ENCODE measurements at places on chromosomes 16 and 17. TPM values are rescaled to one million over a fixed set of nuclear protein-coding genes. Genes with fewer than 3 reads are reported as not detected.

Gene SLC16A6
- 2.4 TPM for total RNA-seq

Gene NUPR1
- not detected for total RNA-seq

Gene NQO1
- 29.1 TPM for total RNA-seq

Gene GP1BA
- 1.3 TPM for total RNA-seq

Gene ADORA2B
- total RNA-seq = 5.2 TPM

Gene ABCC1
- 21.8 TPM for total RNA-seq

Gene TRPV3
- not detected for total RNA-seq

DNA sequence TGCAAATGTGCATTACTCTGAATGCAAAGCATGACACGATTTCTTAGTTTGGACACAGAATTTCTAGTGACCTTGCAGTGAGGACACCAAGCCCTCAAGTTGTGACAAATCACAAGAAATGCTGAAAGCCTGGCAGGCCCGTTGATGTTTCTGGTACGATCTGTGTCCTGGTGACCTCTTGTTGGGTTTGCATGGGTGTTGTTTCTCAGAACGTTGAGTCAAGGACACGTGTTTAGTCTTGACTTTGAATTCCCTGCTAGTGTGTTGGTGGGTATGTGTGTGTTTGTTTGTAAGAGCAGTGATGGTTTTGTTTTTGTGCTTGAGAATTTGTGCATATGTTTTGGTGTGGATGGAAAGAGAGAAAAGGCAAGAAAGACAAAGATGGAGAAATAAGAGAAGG is 37.8 kb upstream of the MAF start:
- no peak for DNase-seq
- H3K36me3 ChIP-seq = no peaks in the 10 kb centered on the region
- peaks cover 2% of the 10 kb centered on the region for H3K27me3 ChIP-seq
- no peak overlapping the region for H3K27ac ChIP-seq

GRCh38 chr17:63925615-63926014 is 6.5 kb downstream of the CD79B start:
- peaks cover 4% of the 10 kb centered on the region for H3K27me3 ChIP-seq
- peaks cover 1% of the 10 kb centered on the region for H3K4me1 ChIP-seq
- H3K36me3 ChIP-seq = no peaks in the 10 kb centered on the region
- no peak for DNase-seq
- no peak overlapping the region for H3K27ac ChIP-seq
- H3K4me3 ChIP-seq = no peak overlapping the region

GRCh38 chr16:4936991-4937781 is at the start of gene PPL:
TSS of gene PPL (minus strand) at chr16:4937148. CDS start at chr16:4937045, 103 bp downstream.
- peak within 1 kb of the TSS; percentile 77 for H3K4me3 ChIP-seq
- peak; percentile 35 for DNase-seq
- H3K4me1 ChIP-seq = no peaks in the 10 kb centered on the region

- H3K27ac ChIP-seq = no peak overlapping the region
- no peaks in the 10 kb centered on the region for H3K36me3 ChIP-seq
- H3K4me1 ChIP-seq = peaks cover 16% of the 10 kb centered on the region
- no peak overlapping the region for H3K4me3 ChIP-seq
- peaks cover 18% of the 10 kb centered on the region for H3K27me3 ChIP-seq
Measured at GRCh38 chr16:69724414-69724873, 1.9 kb downstream of the NQO1 start.

- H3K4me3 ChIP-seq = no peak overlapping the region
- H3K36me3 ChIP-seq = no peaks in the 10 kb centered on the region
- H3K27me3 ChIP-seq = peaks cover 14% of the 10 kb centered on the region
- DNase-seq = peak; percentile 84
Measured at GRCh38 chr16:86044241-86044671, 145.3 kb downstream of the IRF8 start.

DNA sequence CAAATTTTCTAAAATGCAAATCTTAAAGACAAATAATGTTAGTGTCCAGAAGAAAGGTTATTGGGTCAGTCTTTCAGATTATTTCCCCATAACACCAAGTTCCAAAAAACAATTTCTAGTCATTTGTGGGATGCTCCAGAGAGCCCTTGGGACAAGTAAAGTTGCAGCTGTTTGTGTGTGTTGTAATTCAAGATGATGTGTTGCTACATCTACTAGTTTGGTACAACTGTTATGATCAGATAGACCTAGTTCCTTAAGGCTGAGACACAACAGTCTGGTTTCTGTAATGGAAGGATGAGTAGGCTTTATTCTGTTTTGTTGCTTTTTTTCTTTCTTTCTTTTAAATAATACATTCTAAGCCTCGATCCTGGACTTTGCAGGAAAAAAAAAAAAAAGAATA is 41.9 kb downstream of the PIGL start:
- no peak overlapping the region for H3K27ac ChIP-seq
- peaks cover 8% of the 10 kb centered on the region for H3K4me1 ChIP-seq
- no peak overlapping the region for H3K4me3 ChIP-seq
- H3K36me3 ChIP-seq = peaks cover 6% of the 10 kb centered on the region

DNA sequence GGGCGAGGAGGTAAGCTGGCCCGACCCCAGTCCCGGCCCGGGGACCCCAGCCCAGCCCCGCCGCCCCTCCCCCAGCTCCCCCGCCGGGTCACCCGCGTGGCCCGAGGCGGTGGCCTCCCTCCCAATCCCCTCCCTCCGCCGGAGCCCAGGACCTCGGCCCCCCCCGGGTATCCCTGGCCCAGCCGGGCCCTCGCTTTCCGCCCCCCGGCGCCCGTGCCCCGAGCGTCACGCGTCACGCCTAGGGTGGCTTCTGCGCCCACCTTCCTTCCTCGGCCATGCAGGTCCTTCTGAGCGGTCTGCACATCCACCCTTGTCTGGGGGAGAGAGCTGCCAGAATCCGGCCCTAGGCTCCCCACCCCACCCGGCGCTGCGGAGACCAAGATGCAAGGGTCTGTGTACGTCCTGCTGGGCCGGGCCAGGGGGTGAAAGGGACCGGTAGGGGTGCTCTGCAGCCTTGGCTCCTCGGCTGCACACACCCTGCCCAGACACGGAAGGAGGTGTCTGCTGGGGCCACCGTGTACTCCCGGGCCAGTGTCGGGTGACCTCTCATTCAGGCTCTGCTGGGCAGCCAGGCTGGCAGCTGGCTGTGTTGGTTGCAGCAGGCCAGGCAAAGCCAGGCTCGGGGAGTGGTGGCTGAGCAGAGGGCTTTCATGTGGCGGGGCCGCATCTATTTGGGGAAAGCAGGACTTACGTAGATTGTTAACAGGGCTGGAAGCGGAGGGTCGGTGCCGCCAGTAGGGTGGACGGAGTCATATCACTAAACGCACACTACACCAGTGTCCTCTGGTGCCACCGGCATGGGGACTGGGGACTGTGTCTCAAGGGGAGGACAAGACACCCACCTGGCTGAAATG is 754 bp downstream of the RAB11FIP4 start:
- DNase-seq = no peak
- peak overlapping the region; percentile 56 for H3K4me3 ChIP-seq
- H3K36me3 ChIP-seq = no peaks in the 10 kb centered on the region
- H3K27me3 ChIP-seq = peaks cover 24% of the 10 kb centered on the region
- H3K4me1 ChIP-seq = peaks cover 7% of the 10 kb centered on the region
- H3K27ac ChIP-seq = no peak overlapping the region

GRCh38 chr17:57874434-57875289 is 24.8 kb upstream of the MRPS23 start:
- peak; percentile 81 for DNase-seq
- peaks cover 48% of the 10 kb centered on the region for H3K4me1 ChIP-seq
- H3K27me3 ChIP-seq = peaks cover 14% of the 10 kb centered on the region
- peak overlapping the region; percentile 88 for H3K27ac ChIP-seq
- peak overlapping the region; percentile 11 for H3K4me3 ChIP-seq

- DNase-seq = peak; percentile 43
- H3K36me3 ChIP-seq = no peaks in the 10 kb centered on the region
- H3K4me1 ChIP-seq = peaks cover 19% of the 10 kb centered on the region
- H3K27me3 ChIP-seq = peaks cover 6% of the 10 kb centered on the region
- no peak overlapping the region for H3K27ac ChIP-seq
Measured at GRCh38 chr17:35244341-35245195, 1.7 kb downstream of the SLFN5 start.

- H3K36me3 ChIP-seq = peaks cover 9% of the 10 kb centered on the region
- no peak for DNase-seq
Measured at GRCh38 chr17:63741143-63741407, 524 bp downstream of the STRADA start.

DNA sequence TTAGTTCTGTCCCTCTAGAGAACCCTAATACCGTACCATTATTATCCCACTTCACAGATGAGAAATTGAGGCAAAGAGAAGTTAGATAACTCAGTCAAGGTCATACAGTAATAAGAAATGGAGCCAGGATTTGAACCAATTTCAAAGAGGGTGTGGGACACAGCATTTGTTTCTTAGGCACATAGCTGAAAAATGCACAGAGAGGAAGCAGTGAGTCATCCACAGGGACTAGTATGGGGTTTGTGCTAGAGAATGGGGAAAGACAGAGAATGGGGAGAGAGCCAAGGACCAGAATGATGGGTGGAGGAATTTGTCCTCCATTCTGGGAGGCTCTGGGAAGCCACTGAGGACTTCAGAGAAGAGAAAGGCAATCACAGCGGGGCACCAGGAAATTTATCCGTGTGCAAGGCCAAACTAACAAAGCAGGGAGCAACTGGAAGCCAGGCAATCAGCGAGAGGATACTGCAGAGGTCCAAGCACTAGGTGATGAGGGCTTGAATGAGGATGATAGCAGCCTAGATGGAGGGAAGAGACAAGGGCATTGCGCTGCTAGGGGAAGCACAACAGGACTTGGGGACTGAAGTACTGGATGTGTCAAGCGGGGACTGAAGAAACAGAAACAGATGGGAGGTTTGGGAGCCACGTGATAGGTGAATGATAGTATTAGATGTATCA is 78.1 kb upstream of the ZFHX3 start:
- H3K36me3 ChIP-seq = no peaks in the 10 kb centered on the region
- H3K27ac ChIP-seq = no peak overlapping the region
- peaks cover 13% of the 10 kb centered on the region for H3K4me1 ChIP-seq
- H3K27me3 ChIP-seq = peaks cover 11% of the 10 kb centered on the region

DNA sequence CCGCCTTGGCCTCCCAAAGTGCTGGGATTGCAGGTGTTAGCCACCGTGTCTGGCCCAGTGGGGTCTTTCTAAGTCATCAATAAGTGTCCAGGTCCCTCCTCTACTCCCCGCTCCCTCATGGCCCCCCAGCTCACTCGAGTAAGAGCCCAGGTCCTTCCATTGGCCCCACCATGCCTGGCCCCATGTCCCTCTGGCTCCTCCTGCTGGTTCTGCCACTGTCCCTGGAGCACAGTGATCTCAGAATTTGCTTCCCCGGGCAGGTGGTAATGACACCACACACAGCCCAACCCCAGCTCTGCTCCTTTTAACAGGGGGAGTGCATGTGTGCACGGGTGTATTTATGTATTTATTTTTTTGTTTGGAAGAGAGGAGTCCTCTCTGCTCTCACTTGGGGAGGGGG is 19.6 kb downstream of the MGAT5B start:
- H3K4me3 ChIP-seq = no peak overlapping the region
- H3K4me1 ChIP-seq = peaks cover 10% of the 10 kb centered on the region
- no peaks in the 10 kb centered on the region for H3K36me3 ChIP-seq

DNA sequence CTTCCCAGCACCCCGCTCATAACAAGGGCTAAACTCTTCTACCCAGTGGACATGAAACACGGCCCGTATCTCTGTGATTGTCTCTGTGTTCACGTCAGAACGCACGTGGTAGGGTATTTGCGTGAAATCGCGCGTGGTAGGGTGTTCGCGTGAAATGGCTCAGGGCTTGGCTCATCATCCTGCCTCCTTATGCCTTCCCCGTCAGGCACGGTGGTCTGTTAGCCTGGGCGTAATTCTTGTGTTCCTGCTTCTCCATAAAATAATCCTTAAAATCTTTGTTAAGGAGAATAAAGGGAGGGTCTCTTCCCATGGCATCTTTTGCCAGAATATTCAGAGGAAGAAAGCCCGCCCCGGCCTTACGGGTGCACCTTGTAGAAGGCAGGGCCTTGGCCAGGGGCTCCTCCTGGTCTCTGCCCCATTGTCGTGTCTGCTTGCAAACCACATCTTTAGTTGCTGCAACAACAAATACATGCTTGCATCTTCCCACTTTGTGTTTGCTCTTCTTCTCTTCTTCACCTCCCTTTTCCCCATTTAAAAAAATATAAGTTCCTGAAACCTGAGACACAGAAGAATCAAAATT is 116.7 kb upstream of the CHMP6 start:
- H3K27ac ChIP-seq = no peak overlapping the region
- H3K4me1 ChIP-seq = peaks cover 7% of the 10 kb centered on the region
- peaks cover 20% of the 10 kb centered on the region for H3K36me3 ChIP-seq
- H3K27me3 ChIP-seq = no peaks in the 10 kb centered on the region

- H3K4me1 ChIP-seq = peaks cover 64% of the 10 kb centered on the region
- H3K36me3 ChIP-seq = peaks cover 25% of the 10 kb centered on the region
- H3K4me3 ChIP-seq = peak overlapping the region; percentile 65
- peaks cover 14% of the 10 kb centered on the region for H3K27me3 ChIP-seq
Measured at GRCh38 chr17:42521666-42522262, 14.3 kb upstream of the NAGLU start.

DNA sequence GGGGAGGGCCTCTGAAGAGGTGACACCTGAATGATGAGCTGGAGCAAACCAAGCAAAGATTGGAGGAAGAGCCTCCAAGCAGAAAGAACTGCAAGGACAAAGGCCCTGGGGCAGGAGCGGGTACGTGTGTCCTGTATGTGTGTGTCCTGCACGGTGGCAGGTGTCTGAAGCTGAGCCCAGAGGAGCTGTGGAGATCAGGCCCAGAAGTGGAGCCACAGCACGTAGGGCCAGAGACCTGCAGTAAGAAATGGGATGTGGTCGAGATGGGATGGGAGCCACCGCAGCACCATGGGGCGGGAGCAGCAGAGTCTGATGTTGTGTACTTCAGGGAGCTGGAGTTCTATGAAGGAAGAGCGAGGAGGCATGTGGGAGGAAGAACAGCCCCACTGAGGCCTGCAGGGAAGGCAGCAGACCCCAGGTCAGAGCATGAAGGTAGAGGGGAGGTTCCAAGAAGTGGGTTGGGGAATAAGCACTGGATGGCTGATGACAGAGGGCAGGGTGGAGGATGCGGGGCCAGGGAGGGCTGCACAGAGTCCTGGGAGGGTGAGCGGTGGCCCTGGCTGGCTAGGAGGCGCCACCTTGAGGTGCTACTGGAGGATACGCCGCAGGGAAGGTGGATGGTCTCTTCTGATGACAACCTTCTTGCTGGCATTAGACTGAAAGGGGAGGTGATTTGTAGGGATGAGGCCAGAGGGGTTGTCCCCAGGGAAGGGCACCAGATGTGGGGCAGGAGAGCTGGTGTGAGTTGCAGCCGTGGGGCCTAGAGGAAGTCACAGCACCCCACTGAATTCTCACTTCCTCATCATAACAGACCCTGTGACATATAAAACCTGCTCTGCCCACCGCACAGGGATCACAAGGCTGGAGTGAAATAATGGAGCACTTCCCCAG is 10.6 kb upstream of the CETP start:
- H3K27ac ChIP-seq = peak overlapping the region; percentile 44
- no peaks in the 10 kb centered on the region for H3K36me3 ChIP-seq
- DNase-seq = peak; percentile 59
- H3K27me3 ChIP-seq = peaks cover 2% of the 10 kb centered on the region
- no peak overlapping the region for H3K4me3 ChIP-seq

Measured in endothelial cell (in vitro differentiated cells).